ENCODE measurements at places on chromosomes 5 and 9.

DNA sequence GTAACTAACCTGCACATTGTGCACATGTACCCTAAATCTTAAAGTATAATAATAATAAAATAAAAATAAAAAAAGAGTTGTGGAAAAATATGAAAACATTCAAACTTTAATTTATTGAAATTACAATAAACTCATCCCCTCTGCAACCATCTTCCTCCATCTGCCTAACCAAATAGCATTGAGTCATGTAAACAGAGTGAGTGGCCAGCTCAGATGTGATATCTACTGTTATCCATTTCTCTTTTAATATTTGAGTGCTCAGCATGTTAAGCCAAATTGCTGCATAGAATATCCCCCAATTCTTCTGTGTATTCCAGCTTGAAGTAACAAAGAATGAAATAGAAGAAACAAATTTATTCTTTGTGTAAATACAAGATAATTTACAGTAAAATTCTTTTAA is 124.4 kb upstream of the HMHB1 start:
- DNase-seq, result no peak

DNA sequence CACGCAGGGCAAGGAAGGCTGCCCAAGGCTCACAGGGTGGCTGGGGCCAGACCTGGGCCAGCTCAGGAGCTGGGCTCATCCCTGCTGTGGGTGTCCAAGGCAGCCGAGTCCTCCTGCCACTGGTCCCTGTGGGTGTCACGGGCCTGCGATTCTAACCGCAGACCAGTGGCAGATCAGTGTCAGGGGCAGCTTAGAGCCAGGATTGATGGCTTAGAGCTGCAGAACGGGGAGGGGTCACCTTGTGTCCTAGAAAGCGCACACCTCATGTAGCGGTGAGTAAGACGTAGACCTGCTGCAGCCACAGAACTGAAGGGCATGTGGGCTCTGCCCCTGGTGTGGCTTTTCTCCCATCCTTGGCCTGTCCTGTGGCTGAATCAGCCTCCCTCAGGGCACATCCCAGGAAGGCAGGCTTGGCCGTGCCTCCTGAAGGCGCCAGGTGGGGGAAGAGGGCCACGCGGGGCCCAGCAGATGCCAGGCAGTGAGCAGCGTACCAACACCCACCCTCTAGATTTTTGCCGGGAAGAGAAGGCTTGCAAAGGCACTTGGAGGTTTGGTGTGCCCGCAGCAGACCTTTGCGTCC is 78.3 kb upstream of the FCN2 start:
- DNase-seq, result no peak

GRCh38 chr9:116686135-116686534 is 970 bp upstream of the TRIM32 start:
- DNase-seq, result no peak

DNA sequence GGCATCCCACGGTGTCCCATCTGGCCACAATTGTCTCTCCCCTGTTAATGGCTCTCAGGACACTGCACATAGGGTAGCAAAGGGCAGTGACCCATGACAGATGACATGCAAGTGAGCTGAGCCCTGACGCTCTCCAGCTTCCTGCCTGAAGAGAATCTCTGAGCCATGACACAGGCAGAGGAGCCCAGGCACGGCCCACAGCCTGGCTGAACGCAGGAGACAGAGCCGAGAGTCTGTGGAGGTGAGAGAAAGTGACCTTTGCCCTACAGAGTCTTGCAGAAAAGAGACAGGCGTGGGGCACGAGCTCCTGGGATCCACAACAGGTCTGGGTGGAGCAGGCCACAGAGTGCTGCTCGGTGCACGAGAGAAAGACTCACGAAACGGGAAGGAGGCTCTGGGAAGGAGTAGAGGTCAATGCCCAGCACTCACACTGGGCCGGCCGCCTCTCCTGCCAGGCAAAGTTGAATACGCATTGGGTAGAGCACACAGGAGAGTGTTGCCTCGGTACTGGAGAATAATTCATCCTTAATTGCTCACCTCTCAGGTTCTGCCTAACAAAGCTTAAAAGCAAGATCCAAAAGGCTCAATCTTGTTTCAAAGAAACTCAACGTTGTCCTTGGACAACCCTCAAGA is 90.3 kb downstream of the MRPL36 start:
- DNase-seq, result no peak

DNA sequence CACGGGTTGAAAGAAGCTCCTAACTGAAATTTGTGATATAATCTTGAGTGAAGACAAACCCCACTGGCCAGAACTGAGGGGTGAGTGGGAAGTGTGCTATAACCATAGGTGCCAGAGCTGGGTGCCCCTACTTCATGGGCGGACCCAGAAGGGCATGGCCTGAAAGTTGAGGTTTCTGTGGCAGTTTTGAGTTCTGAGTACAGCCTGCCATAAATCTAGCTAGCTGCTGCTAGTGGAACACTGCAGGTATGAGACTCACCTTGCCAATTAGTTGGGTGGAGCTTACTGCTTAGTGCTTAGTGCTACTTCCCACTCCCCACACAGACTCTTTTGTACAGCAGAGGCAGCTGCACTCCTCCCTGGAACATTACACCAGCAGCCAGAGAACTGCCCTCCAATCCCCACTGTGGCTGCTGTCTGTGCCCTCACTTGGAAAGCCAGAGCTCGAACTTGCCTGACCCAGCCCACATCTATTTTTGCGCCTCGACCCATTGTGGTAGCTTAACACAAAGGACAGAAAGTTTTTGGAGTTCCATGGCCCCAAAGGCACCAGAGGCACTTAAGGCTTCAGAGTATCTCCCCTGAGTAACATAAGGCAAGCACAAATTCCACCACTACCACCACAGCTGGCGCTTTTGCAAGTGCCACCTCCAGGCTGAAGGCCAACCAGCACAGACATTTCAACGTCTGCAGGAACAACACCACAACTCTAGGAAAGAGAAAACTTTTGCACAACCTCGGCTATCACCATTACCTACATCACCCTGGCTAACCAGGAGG is 27.1 kb upstream of the PTGER4 start:
- no peak for DNase-seq

DNA sequence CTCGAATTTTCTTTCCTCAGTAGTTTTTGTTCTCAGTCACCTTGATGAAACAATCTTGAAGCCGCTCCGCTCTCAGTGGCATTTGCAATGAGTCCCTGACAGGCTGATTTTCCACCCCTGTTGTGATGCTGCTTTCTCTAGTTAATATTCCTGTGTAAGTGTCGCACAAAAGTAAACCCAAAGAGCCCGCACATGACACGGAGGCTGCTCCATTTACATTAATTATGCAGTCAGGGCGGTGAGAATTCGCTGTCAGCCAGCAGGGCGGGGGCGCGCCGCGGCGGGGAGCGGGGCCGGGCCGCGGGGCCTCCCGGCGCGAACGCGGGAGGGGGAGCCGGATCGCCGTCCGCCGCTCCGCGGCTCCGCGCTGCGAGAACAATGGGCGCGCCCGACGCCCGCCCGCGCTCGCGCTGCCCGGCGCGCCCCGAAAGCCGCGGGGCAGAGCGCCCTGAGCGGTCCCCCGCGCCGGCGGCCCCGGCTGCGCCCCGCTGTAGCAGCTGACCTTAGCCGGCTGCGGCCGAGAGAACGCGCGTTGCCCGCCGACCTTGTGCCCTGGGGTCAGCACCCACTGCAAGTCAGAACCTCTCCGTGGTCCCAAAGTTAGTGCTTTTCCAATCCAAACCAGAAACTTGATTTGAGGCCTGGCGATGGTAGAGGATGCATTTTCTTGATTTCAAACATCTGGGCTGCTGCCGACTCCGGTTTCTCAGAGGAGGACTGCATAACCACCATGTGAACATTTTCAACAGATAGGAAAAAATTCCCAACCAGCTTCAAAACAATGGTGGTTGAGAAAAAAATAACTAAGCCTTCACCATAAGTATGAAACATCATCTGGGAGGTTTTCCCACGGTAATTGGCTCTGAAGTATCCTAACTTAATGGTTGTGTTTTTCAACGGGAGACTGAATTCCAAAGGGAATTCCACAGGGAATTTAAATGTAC is 142.6 kb downstream of the PBX3 start:
- DNase-seq, result peak; percentile 56

DNA sequence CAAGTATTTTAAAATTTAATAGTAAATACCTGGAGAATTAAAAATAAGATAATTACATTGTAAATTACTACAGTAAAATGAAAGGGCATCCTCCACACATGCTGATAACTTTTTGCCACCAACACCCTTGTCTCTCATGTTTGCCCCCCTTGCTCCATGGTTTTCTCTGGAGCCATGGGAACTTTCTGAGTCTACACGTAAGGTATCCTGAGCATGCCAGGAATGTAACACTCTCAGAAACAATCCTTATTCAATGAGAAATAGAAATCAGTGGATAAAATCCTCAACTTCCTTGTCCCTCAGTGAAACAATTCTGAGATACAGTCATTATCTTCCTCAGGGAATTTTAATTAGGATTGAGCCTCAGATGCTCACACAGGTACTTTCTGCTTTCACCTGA is 108.9 kb downstream of the IZUMO3 start:
- DNase-seq, result no peak

All from endothelial cell of umbilical vein (primary cell).